ENCODE measurements at places on chromosomes 6 and 20.

- H3K4me1 ChIP-seq: peaks cover 7% of the 10 kb centered on the region
- H3K4me3 ChIP-seq: no peak overlapping the region
- H3K27me3 ChIP-seq: no peaks in the 10 kb centered on the region
- peaks cover 37% of the 10 kb centered on the region for H3K36me3 ChIP-seq
- no peak for DNase-seq
Measured at GRCh38 chr20:32201977-32202363, 5.6 kb downstream of the PLAGL2 start.

GRCh38 chr6:18022398-18023231, 35.2 kb upstream of the KIF13A start:
- H3K27me3 ChIP-seq: no peaks in the 10 kb centered on the region
- DNase-seq: peak; percentile 88
- H3K4me3 ChIP-seq: peak overlapping the region; percentile 2
- no peaks in the 10 kb centered on the region for H3K36me3 ChIP-seq
- peak overlapping the region; percentile 79 for H3K27ac ChIP-seq

DNA sequence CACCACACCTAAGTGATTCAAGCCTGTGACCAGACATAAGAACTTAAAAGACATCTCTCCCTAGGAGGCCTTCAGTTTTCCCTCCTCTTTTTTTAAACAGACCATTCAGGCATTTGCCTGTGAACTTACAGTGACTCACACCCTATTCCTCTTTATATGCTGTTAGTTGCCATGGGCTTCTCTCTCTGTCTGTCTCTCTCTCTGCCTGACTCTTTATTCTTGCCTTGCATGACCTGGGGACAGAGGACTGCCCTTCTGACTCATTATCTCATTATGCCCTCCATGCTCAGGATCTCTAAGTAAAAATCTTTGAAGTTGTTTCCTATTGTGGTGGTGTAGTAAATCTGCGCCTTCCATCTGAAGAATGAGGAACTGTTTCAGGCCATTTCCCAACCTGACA, 442.2 kb upstream of the MAN1A1 start:
- no peak overlapping the region for H3K4me3 ChIP-seq
- DNase-seq: no peak
- H3K4me1 ChIP-seq: no peaks in the 10 kb centered on the region
- H3K27ac ChIP-seq: no peak overlapping the region
- H3K36me3 ChIP-seq: no peaks in the 10 kb centered on the region

DNA sequence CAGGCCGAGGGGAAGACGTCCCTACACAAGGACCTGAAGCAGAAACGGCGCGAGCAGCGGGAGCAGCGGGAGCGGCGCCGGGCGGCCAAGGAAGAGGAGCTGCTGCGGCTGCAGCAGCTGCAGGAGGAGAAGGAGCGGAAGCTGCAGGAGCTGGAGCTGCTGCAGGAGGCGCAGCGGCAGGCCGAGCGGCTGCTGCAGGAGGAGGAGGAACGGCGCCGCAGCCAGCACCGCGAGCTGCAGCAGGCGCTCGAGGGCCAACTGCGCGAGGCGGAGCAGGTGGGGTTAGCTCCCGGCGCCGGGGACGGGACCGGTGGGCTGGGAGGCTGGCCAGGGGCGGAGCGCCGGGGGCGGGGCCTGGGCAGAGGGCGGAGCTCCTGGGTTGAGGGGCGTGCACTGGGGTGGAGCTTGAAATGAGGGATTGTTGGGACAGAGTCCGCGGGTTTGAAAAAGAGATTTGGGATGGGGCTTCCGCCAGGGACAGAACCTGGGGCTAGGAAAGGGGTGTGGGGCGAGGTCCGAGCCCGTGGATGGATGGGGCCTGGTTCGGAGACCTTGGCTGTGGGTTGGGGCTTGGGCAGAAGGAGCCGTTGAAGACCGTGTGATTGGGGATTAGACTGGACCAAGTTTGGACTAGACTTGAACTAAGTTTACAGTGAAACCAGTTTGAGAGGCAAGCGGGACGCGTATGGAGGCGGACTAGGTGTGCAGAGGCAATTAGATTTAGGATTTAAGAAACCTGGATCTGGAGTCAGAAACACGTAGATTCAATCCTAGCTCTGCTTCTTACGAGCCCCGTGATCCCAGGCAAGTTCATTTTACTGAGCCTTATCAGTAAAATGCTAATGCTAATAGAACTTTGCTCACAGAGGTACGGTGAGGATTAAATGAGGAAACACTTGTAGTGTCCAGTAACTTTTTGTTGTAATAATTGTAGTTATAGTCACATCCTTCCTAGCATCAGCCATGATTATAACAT, 20.9 kb downstream of the DEF6 start:
- H3K27me3 ChIP-seq: peaks cover 16% of the 10 kb centered on the region
- H3K36me3 ChIP-seq: no peaks in the 10 kb centered on the region
- peaks cover 11% of the 10 kb centered on the region for H3K4me1 ChIP-seq
- H3K4me3 ChIP-seq: peak overlapping the region; percentile 52

- H3K4me3 ChIP-seq: no peak overlapping the region
- DNase-seq: no peak
- no peaks in the 10 kb centered on the region for H3K36me3 ChIP-seq
- H3K4me1 ChIP-seq: no peaks in the 10 kb centered on the region
- no peaks in the 10 kb centered on the region for H3K27me3 ChIP-seq
- no peak overlapping the region for H3K27ac ChIP-seq
Measured at GRCh38 chr6:51857134-51857533, 230.3 kb downstream of the PKHD1 start.

DNA sequence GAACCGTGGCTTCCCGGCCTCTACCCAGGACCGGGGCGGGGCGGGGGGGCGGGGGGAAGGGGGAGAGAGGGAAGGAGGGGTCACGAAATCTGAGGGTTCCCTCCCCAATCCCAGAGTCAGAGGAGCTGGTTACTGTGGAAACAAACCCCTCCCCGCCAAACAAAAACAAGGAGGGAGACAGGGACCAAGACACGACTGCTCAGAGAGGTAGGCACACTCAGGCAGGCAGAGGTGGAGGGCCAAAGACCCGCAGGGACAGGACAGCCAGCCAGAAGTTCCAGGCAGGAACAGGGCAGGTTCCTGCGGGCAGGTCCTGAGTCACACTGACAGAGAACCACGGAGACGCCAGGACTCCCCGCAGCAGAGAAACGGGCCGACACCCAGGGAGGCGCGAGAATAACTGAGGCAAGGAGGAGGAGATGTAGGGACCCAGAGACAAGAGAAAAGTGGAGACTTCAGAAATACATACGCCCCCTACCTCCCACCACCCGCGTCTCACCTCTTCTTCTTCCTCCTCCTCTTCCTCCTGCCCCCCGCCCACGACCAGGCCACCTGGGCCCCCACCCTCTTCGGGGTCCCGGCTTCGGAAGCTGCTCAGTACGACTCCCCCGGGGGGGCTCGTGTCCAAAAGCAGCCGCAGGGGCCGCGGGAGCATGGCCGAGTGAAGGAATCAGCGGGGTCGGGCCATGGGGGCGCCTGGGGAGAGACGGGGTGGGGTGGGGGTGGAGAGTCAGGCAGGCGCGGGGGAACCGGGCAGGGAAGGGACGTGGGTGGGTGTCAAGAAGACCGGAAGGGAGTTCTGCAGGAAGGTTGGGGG, 578 bp downstream of the RGL2 start:
- peak; percentile 79 for DNase-seq
- H3K4me3 ChIP-seq: peak overlapping the region; percentile 53
- peak overlapping the region; percentile 76 for H3K27ac ChIP-seq
- no peaks in the 10 kb centered on the region for H3K27me3 ChIP-seq
- peaks cover 49% of the 10 kb centered on the region for H3K36me3 ChIP-seq

GRCh38 chr20:62244644-62245108, 6.4 kb downstream of the OSBPL2 start:
- no peak for DNase-seq
- H3K27ac ChIP-seq: no peak overlapping the region
- no peak overlapping the region for H3K4me3 ChIP-seq
- peaks cover 40% of the 10 kb centered on the region for H3K36me3 ChIP-seq

DNA sequence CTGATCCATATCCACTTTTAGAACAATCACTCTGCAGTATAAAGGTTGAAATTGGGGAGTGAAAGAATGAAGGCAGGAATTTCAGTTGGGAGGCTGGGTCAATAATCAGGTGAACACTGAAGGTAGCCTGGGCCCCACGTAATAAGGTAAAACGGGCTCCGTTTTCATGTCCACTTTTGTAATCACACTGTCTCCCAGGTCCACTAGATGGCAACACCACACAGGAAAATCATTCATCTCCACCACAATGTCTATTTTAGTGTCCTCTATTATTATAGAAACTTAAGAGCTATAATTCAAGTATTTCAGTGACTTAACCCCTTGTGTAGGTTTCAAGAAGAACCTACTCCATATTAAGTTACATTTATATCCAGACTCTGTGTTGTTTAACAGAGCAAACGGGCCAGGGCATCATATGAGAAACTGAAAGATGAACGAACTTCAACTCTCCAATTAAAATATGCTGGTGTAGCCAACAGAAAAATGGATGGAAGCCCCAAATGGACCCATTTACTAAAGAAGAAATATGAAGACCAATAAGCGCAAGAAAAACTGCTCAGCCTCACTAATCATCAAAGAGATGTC, 45.9 kb upstream of the MC3R start:
- H3K4me1 ChIP-seq: no peaks in the 10 kb centered on the region
- no peaks in the 10 kb centered on the region for H3K27me3 ChIP-seq
- H3K36me3 ChIP-seq: no peaks in the 10 kb centered on the region

DNA sequence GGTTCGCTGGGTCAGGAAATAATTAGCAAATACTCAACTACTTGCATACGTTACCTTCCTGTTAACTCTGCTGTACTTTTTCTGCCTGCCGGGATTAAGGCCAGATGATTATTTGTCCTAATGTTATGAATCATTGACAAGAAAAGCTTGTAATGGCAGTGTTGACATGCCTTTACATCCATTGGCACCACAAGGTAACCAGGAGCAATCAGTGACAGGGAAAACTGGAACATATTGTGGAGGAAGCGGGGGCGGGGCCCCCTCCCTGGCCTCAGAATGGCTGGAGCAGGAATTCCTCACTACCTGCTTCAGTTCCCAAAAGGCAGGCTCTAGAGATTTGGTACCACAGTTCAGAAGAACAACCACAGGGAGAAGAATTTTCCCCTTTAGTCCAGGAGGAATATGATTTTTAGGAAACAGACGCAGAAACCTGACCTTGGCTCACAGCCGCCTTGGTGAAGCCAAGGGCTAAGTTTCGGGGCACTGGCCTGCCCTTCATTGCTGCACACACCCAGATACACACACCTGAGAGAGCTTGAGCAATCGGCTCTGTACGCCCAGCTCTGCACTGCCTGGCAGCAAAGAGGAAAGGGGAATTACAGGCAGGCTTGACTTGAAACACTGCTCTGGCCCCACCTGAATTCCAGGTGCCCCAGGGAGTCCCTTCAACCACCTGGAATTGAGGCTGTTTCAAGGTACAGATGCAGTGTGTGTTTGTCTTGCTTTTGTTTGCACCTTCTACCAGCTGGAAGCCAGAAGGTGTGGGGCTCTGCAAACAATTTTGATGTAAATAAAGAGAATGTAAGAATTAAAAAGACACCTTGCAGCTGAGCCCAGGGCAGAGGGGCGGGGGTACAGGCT, 89.8 kb downstream of the MYB start:
- no peak for DNase-seq
- no peak overlapping the region for H3K4me3 ChIP-seq
- H3K27me3 ChIP-seq: no peaks in the 10 kb centered on the region
- no peak overlapping the region for H3K27ac ChIP-seq

- H3K36me3 ChIP-seq: no peaks in the 10 kb centered on the region
- H3K27me3 ChIP-seq: peaks cover 3% of the 10 kb centered on the region
- no peak overlapping the region for H3K27ac ChIP-seq
- DNase-seq: no peak
- peaks cover 2% of the 10 kb centered on the region for H3K4me1 ChIP-seq
Measured at GRCh38 chr6:84227044-84227433, 404 bp downstream of the CEP162 start.

DNA sequence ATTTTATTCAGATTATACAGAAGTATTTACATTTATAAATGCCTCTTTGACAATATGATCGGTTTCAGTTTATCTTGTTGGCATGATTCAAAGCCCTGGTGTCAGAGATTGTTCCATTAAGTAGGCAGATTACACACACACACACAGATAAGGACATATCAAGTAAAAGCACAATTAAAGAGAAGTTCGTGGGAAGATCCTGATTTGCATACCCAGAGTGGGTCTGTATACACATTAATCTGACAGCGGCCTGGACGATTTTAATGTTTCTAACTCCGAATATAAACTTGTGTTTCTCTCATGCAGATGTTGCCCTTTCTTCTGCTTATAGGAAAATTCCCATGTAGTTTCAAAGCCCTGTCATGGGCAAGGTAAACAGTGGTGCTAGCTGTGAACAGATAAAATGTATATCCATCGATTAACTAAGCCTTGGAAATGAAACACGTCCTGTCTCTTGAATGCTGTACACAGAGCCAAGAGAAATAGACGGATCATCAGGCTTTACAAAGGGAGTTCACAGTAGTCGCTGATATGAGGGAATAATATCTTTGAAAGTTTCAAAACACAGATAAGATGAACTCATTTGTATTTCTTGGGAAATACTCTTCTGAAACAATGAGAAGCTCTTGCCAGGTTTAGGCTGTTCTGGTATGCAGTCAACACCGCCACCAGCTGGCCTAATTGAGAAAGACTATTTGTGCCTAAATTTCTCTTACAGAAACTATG, 108.2 kb upstream of the GMDS start:
- peak; percentile 58 for DNase-seq
- no peaks in the 10 kb centered on the region for H3K4me1 ChIP-seq
- H3K36me3 ChIP-seq: no peaks in the 10 kb centered on the region
- H3K4me3 ChIP-seq: no peak overlapping the region
- H3K27ac ChIP-seq: no peak overlapping the region
- H3K27me3 ChIP-seq: no peaks in the 10 kb centered on the region

GRCh38 chr6:34904990-34905613, 16.0 kb downstream of the ANKS1A start:
- no peaks in the 10 kb centered on the region for H3K27me3 ChIP-seq
- H3K4me3 ChIP-seq: no peak overlapping the region
- peaks cover 1% of the 10 kb centered on the region for H3K4me1 ChIP-seq
- no peak overlapping the region for H3K27ac ChIP-seq
- H3K36me3 ChIP-seq: no peaks in the 10 kb centered on the region
- DNase-seq: no peak

DNA sequence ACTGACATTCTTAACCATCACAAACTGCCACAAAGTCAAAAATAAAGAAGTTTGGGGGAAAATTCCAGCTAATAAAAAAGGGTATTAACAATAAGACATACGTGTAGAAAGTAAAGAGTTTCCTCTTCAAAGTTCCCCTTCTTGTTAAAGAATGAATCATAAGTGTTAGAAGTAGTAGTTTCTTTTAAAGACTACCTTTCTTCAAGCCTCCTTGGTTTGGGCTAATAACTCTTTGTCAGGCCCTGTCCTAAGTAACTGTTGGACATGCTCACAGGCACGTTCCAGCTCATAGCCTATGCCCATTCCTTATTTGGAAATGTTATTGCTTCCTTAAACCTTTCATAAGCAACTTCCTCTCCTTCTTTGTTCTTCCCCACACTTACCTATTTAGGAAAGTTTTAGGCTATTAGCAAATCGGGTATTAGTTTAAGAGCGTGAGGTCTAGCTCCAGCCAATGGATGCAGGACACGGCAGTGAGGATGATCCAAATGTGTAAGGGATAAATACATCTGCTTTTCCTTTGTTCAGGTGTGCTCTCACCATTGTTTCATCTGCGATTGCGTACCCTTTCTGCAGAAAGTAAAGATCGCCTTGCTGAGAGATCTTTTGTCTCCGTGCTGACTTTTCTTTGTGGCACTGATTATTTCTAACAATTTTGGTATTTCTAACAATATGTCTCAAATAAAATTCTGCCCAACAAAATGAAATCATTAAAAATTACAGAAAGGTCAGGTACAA, 64.9 kb downstream of the CHD6 start:
- peaks cover 8% of the 10 kb centered on the region for H3K36me3 ChIP-seq
- no peak for DNase-seq
- no peaks in the 10 kb centered on the region for H3K4me1 ChIP-seq
- H3K4me3 ChIP-seq: no peak overlapping the region
- no peak overlapping the region for H3K27ac ChIP-seq
